ENCODE measurements at places on chromosomes 6 and 20.

DNA sequence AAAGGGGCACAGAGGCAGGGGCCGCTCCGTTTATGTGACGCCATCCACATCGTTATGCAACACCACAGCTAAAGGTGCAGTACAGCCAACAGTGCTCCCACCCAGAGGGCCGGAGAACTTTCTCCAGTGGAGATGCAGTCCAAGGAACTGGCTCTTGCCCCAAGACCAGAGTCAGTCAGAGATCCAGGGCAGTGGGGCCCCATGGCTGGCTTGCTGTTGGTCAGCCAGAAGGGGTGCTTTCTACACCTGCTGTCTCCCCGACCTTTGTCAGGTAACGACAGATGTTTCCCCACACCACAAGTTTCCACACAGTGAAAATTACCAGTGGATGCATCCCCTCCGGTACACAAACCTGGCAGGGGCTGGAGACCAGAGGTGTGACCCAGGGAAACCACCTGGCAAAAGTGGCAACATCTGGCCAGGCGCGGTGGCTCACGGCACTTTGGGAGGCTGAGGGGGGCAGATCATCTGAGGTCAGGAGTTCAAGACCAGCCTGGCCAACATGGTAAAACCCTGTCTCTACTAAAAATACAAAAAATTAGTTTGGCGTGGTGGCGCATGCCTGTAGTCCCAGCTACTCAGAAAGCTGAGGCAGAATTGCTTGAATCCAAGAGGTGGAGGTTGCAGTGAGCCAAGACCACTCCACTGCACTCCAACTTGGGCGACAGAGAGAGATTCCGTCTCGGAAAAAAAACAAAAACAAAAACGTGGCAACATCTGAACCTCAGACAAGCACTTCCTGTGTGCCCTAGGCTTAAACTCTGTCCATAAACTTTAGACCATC lies 34.9 kb downstream of the UBE2V1 start:
- no peak for DNase-seq

GRCh38 chr20:36305602-36306551 lies at the start of gene DLGAP4:
DLGAP4 (plus strand) TSS chr20:36306339; CDS start chr20:36431718, 125,379 bp downstream.
- DNase-seq, result no peak

GRCh38 chr6:56378966-56379585 lies 131.7 kb upstream of the COL21A1 start:
- DNase-seq, result peak; percentile 38

DNA sequence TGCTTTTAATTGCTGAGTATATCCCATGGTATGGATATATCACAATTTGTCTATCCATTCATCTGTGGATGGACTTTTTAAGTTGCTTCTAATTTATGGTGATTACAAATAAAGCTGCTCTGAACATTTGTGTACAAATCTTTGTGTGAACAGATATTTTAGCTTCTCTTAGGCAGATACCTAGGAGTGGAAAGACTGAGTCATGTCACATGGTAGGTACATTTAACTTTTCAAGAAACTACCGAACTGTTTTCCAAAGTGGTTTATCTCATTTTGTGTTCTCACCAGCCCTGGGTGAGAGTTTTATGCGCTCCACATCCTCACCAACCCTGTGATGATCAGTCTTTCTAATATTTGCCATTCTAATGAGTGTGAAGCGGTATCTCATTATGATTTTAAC lies 31.0 kb upstream of the ZNFX1 start:
- DNase-seq, result no peak

DNA sequence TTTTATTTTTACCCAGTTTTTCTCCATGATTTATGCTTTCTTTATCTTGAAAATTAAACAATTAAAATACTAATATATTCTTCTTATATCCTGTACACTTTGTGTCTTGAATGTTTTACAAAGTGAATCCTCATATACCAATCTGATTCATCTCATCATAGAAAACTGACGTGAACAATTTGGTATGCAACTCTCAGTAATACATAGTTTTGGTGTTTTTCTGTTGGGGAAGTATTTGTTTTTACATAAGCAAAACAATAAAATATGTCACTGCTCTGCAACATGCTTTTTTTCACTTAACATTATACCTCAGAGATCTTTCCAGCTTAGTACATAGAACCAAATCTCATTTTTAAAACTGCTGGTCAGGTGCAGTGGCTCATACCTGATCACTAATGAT lies 14.7 kb downstream of the DNAAF9 start:
- DNase-seq, result no peak

DNA sequence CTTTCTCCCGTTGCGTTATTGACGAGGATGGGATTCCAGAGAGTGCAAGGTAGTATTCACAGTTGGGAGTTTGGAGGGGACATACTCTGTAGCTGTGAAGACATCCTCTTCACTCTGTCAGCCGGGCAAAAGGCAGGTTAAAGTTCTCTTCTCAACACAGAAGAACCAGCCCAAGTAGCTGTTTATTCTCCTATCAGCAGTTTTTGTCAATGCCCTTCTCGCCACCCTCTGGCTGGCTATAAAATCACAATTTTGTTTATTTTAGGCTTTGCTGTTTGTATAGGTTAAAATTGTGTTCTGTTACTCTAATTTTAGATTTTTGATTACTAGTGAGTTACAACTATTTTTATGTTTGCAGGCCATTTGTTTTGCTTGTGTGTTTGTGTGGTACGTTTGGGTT lies 37.9 kb upstream of the MAS1 start:
- DNase-seq, result no peak

- DNase-seq, result peak; percentile 86
Measured at GRCh38 chr6:63910863-63911551, 275.4 kb downstream of the PHF3 start.

DNA sequence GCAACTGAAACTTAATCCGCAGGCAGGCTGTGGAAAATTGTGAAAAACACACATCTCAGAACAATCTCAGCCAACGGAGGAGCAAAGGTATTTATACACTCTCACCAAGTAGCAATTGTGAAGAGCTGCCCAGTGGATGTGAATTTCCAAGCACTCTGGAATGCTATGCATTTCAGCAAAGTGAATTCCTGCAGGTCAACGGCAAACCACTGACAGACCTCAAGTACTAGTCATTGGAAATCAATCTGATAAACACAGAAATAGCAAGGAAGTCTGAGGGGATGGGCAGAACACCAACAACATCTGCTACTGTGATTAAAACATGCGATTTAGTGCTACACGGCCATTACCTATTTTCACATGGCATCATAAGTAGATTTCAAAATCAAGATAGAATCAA lies 429.1 kb downstream of the HTR1B start:
- DNase-seq, result no peak

DNA sequence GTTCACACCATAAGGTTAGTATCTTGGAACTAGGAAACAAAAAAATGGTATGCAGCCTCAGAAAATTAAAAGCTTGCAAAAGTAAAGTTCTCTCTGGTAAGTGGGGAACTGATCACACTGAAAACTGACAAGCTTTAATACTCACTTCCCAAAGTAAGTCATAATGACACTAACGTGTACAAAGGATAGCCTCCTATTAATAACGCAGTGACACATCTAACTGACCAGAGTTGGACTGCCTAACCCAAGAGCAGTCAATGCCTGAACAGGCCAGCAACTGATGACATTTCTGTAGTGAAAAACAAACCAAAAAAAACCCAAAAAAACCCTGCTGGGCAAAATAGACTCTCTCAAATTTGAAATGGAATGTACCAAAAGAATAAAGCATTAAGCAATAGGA lies 30.7 kb downstream of the CHD6 start:
- no peak for DNase-seq

GRCh38 chr6:97066056-97066455 lies 141.5 kb downstream of the KLHL32 start:
- no peak for DNase-seq

- DNase-seq, result no peak
Measured at GRCh38 chr20:2390951-2391675, 10.4 kb downstream of the TGM6 start.

GRCh38 chr20:62500237-62500864 lies 24.6 kb upstream of the GATA5 start:
- DNase-seq, result no peak

DNA sequence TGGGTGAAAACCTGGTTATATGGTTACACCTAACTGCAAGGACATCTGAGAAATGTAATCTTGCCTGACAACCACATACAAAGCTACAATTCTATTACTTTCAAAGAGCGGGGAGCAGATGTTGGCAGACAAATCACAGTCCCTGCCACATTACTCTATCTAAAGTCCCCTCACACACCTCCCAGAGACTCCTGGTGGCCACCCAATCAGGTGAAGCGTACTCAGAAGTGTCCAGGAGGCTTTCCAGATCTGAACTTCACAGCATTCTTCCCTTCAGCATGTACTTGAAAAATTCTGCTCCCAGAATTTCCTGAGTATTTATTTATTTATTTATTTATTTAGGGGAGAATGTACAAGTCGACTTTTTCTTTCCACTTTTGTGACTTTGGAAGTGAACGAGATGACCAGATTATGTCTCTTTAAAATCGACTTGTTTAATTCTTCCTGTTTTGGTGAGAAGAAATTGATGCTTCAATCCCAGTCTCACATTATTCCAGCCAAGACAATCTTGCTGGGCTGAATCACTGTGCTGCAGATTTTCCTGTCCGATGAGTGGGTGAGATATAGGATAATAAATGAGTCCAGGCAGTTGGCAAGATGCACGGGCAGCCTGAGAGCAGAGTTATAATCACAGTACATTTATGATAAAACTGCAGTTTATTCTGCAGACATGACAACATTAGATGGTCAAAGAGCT lies 46.9 kb upstream of the POPDC3 start:
- DNase-seq, result no peak

- DNase-seq, result no peak
Measured at GRCh38 chr20:17617212-17617867, 47.5 kb downstream of the DSTN start.

GRCh38 chr6:165825256-165825815 lies 162.3 kb upstream of the PDE10A start:
- DNase-seq, result no peak

DNA sequence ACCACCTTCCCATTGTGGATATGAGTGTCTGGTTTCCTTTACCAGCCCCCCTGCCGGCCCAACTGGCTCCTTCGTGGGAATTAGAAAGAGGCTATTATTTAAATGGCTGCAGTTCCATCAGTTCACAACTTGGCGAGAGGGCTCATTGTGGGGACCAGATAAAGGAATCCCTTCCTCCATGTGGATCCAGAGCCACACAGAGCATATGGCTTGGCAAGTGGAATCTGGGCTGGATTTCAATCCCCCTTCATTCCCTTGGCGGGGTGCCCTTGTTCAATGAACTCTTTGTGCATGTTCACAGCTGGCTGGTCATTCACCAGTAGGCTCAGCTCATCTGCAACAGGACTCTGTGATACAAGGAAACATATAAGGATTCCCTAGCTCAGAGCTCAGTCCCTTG lies 140.6 kb downstream of the OPN5 start:
- DNase-seq, result peak; percentile 5

DNA sequence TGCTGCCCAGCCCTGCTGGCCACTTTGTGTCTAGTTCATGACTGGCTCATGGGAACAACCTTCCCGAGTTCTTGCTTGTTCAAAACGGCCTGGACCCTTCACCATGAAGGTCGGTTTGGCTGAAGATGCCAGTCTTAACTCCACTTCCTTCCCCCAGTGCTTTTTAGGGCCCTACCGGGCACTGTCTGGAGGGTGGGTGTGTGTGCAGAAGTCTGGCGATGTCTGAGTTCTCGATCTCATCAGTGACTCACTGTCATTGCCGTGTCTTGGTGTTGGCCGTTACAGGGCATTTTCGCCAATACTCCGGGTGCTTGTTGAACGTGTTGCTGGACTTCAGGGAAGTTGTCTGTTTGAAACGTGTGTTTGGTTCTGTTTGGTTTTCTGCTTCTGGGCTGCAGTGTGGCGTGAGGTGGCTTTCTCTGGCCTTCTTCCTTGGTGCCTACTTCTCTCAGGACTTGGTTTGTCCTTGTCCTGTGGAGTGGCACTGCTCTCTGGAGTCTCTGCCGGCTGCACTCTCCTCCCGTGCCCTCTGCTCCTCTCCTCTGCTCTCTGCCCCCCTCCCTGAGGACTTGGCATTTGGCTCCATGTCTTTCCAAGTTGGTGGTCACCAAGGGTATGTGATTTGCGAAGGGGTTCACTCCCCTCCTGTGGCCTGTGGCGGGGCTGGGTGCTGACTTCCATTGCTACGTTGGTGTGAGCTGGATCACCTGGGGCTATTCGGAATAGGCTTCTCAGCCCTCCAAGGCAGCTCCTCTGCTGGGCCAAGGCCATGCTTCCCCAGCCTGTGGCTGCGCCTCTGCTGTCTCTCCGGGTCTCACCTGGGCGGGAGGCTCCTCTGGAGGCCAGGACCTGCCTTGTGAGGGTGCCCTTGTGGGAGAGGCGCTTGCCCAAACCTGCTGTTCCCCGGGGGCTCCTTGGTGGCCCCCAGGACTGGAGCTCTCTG lies 38.2 kb downstream of the PYGB start:
- DNase-seq, result no peak

GRCh38 chr6:110378552-110378951 lies 20.4 kb upstream of the METTL24 start:
- DNase-seq, result no peak

- no peak for DNase-seq
Measured at GRCh38 chr6:80769106-80769505, 662.6 kb downstream of the BCKDHB start.

GRCh38 chr6:125477844-125478243 lies 176.1 kb upstream of the HDDC2 start:
- no peak for DNase-seq

GRCh38 chr20:47088335-47088734 lies 193.7 kb downstream of the EYA2 start:
- DNase-seq, result no peak

- no peak for DNase-seq
Measured at GRCh38 chr6:112821476-112821875, 474.3 kb downstream of the RFPL4B start.

DNA sequence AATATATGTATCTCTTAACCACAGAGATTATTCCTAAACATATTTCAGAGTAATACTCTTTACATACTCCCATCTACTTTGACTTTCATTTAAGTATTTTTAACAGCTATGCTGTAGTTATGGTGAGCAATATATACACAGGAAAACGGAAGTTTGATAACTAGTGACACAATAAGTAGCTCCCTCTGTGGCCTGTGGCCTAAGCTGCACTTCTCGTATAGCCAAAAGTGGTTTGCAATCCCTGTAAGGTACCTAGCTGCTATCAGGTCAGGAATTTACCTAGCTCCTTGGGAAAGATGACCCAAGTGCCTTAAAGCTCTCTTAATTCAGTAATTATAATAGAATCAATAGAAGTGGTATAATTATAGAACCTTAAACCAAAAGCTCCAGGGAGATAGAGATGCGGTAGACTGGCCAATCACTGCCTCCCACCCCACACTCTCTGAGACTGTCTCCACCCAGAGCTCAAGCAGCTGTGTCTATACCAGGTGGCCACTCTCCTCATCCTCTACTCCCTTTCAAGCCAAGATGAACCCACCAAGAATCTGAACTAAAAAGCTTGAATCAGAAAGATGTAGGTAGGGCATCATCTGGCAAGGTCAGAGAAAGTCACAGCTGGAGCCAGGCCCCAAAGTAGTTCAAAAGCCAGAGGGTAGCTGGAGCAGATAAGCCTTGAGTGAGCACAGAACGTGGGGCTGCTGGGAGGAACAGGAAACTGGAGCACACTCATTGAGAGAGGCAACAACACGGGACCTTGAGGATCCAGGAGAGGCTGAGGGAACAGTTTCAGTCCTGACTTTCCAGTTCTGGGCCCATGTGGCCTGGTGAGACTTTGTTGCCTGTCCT lies 84.9 kb upstream of the ASF1A start:
- no peak for DNase-seq

GRCh38 chr20:11230999-11231398 lies 557.2 kb upstream of the JAG1 start:
- no peak for DNase-seq

All from forelimb muscle (tissue), 1 donor.